Activated naive CD4-positive, alpha-beta T cell treated with anti-CD3 and anti-CD28 coated beads, Interleukin-2, amount 10 ng/mL, durations not matched to agents 5 hours and 36 hours (primary cell): ENCODE measurements at places on chromosomes 5 and 9. TPM values are rescaled to one million over a fixed set of nuclear protein-coding genes. Genes with fewer than 3 reads are reported as not detected.

PAEP gene
- not detected for total RNA-seq

PDE6A gene
- total RNA-seq = not detected

GPX3 gene
- total RNA-seq = not detected

NDOR1 gene
- 30.8 TPM for total RNA-seq

CATSPER3 gene
- 1.1 TPM for total RNA-seq

PROP1 gene
- total RNA-seq = not detected
